DMS79 (cell line): ENCODE measurements at places on chromosomes 5 and 9.

DNA sequence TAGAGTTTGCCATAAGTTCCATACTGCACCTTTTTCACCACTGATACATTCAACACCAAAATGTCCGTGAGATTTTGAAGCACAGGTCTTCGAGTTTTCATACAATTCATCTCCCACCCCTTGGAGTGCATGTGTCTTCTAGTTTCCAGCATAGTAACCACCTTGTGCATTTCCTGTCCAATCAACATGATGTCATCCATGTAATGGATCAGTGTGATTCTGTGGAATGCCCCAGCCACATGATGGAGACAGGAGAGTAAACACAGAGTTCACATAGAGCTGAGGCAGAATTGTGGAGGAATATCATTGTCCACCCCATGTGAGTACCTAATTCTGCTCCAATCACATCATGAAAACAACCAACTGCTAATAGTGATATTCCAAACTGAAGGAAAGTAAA is 441.5 kb upstream of the CDH6 start:
- DNase-seq = no peak

GRCh38 chr9:84609779-84610178 is 59.8 kb upstream of the NTRK2 start:
- DNase-seq = no peak

DNA sequence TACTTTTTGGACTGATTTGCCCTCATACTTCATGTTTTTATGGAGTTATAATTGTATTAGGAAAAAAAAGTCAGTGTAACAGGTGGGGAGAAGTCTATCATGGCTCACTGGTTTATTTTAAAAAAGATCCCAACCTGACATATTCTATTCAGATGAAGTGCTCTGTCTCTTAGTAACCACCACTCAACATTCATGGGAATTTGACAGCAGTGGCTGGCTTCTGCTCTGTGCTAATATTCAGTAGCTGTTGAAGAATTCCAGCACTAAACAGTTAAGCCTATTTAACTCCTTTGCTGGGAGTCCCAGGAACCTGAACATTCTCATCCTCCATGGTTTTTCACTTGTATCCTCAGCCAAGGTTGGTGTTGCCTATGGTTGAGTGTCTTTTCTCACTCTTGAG is 23.1 kb downstream of the CMYA5 start:
- no peak for DNase-seq

DNA sequence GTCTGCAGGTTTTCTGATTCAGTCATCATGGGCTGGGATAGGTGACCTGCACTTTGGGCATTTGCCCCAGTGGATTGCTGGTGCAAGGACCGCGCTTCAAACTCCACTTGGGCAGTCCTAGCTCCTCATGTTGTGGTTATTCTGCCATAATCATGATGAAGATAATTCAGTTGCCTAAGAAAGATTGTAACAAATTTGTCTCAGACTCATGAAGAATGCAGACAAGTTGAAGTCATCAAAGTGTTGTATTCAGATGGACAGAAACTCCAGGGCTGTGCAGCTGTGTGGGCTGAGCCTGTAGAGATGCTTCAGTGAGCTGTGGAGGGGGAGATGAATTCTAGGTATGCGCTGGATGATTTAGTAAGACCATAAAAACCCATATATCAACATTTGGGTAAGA is 38.5 kb downstream of the TARS1 start:
- no peak for DNase-seq

GRCh38 chr9:89577363-89577762 is 27.4 kb upstream of the GADD45G start:
- no peak for DNase-seq

DNA sequence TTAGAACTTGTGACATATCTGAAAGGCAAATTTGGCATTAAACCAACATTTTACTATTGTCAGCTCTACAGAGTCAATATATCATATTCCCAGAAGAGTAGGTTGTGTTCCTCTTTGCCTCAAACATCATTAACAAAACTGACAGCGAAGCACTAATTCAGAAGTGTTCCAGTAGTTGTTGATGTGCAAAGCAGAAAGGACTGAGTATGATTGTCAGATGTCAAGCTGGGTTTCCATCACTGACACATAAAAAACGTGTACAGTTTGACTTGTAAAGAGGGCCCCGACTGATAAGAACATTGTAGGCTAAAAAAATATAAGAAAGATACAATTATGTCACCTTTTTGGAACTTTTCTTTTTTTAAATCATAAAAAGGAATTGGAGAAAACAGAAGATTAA is 101.5 kb upstream of the ZNF608 start:
- DNase-seq = no peak

DNA sequence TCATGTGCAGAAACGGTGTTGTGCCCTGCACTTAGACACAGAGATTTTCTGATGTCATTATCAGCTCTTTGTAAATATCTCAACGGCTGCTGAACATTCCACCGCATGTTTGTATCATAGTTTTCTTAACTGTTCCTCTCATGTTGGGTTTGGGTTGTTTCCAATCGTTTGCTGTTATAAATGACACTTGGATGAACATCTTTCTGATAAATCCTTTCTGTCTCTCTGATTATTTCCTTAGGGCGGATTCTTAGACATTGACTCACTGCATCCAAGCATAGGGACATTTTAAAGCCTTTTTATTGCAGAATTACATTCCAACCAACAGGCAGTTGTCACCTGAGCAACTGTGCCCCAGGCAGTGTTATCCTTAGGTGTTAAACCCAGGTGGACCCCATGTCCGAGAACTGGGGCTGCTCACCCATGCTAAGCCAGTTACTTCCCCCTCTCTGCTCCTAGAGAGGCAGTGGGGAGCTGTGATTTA is 28.5 kb downstream of the COL5A1 start:
- no peak for DNase-seq

DNA sequence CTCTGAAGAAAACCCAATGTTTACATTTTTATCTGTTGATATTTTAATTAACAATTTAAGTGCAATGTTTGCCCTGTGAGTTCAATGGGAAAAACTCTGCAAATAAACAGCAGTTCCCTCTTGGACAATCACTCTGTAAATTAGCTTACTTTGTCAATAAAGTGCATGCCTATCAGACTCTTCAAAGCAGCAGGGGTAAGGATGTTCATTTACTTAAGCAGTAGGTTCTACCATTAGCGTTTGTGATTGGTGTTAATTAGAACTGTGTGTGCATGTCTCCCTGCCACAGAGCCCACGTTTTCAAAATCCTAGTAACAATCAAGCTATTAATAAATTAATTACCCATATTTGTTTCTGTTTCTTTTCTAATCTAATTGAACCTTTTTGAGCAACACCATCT is 1921.6 kb upstream of the WWC1 start:
- DNase-seq = no peak

DNA sequence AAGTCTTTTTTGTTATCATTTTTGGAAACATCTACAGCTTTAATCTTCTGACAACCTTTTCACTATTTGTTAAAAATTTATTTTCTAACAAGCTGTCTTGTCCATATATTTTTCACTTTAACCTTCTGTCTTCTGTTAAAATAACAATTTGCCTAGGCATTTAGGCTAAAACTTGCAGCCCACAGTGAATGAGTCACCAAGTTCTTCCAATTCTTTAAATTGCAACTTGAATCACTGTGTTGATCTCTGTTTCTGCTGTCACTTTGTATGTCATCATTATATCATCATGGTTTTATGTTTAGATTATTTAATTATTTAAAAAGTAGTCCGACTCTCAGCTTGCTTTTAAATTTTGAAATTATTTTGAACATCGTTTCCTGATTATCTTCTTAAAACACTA is 473.8 kb upstream of the PTPRD start:
- no peak for DNase-seq

GRCh38 chr5:55495216-55495615 is 39.5 kb downstream of the PLPP1 start:
- DNase-seq = no peak

DNA sequence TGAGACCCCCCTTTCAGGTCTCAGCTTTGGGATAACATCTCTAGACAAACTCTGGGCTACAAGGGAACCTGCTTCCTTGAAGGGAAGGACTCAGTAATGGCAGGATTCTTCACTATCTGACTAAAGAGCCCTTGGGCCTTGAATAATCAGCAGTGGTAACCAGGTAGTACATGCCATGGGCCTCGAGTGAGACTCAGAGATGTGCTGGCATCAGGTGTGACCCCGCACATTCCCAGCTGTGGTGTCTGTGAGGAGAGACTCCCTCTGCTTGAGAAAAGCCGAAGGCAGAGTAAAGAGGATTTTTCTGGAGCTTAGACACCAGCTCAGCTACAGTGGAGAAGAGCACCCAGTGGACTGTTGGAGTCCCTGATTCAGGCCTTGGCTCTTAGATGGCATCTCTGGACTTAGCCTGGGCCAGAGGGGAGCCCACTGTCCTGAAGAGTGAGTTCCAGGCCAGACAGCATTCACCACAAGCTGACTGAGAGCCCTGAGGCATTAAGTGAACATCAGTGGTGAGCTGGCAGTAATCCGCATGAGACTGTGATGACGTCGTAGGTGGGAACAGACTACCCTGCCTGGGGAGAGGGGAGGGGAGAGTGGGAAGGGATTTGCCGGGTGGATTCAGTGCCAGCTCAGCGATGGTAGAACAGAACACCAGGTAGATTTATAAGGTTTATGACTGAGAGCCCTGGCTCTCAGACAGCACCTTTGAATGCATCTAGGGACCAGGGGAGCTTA is 5.3 kb upstream of the ZNF782 start:
- DNase-seq = no peak

DNA sequence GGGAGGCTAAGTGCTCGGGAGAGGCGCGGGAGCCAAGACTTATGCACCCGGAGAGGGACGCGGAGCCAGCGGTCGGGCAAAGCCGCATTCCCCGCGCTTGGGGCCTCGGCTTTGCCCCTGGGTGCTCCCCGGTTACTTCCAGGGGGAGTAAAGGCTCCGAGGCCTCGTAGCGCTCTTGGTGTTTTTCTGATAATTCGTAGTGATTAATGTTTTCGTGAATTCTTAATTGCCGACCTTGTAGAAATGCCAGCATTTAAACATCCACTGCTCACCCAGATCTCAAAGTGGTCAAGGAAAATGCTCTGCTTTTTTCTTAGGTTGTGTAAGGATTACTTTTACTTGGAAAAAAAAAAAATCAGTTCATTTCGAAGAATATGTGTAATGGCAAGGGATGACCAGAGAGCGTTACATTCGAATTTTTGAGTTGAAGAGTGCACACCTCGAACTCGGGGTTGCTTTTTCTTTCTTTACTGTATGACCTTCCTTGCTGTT is 654 bp upstream of the TUT7 start:
- DNase-seq = peak; percentile 34

- no peak for DNase-seq
Measured at GRCh38 chr9:27473111-27473529, 51.0 kb upstream of the IFNK start.

DNA sequence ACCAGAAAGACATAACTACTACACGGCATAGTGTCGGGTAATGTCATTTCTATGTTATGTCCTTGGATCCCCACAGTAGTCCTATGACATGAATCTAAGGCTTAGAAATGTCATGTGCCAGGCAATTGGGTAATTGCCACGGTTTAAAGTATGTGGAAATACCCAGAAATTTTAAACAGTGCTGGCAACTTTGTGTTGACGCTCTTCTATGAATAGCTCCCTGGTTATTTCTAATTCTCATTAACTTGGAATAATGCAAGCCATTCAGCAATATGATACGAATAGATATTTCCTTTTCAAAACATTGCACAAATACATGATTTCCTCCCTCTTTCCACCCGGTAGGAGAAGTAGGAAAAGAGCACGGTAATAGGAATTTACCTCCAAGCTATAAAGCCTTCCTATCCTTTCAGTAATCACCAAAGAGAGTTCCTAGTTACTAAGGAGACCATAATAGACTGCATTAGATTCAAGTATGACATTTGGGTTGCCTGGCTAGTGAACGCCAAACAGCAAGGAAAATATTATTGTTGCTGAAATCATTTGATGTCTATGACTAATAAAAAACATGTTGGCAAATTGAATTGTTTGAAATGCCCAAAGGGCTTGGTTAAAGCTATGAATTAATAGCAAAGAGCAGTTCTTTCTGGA is 168.4 kb downstream of the CCDC192 start:
- no peak for DNase-seq

GRCh38 chr5:80254767-80255430 is 949 bp downstream of the SERINC5 start:
- no peak for DNase-seq

GRCh38 chr5:169563369-169563768 is 20.2 kb upstream of the SPDL1 start:
- no peak for DNase-seq

DNA sequence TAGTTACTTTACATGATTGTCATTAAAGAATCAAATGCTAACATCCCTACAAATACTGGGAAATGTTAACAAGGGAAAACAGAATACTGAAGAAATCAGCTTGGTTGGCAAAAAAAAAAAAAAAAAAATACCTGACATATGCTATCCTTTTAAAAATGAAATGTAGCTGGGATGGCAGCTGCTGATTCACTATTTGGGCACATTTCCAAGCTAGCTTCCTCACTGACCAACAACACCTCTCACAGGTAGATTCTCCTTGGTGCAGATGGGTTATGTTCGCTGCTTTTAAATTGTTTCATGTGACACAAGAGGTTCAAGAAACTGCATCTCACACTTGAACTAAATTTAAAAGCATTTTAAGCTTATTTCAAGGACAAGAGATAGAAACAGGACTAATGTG is 6.1 kb upstream of the PRUNE2 start:
- no peak for DNase-seq

DNA sequence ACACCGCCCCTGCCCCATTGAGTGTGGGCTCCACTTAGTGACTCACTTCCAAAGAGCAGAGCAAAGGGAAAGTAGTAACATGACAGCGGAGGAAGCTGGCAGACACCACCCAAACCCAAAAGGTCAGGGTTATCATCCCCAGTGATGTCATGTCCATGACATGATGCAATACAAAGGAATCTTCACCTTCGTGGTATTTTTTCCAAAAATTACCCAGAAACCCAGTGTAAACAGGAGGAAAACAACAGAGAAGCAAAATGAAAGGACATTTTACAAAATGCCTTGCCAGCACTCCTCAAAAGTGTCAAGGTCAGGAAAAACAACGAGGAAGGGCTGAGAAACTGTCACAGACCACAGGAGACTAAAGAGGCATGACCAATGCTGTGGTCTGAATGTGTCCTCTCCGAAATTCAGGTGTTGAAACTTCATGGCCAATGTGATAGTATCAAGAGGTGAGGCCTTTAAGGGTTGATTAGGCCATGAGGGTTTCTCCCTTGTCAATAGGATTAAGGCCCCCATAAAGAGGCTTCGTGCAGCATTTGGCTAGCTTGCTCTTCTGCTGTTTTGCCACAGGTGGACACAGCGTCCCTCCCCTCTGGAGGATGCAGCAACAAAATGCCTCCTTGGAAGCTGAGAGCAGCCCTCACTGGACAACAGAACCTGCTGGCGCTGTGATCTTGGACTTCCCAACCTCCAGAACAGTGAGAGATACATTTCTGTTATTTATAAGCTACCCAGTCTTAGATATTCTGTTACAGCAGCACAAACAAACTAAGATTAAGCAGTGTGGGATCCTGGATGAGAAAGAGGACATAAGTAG is 30.5 kb upstream of the MED10 start:
- DNase-seq = no peak

- DNase-seq = no peak
Measured at GRCh38 chr5:160772854-160773253, 79.2 kb downstream of the ATP10B start.

- no peak for DNase-seq
Measured at GRCh38 chr9:131348631-131349521, 45.0 kb upstream of the PRRC2B start.
